ENCODE measurements at places on chromosomes 16 and 17. TPM values are rescaled to one million over a fixed set of nuclear protein-coding genes. Genes with fewer than 3 reads are reported as not detected.

DNA sequence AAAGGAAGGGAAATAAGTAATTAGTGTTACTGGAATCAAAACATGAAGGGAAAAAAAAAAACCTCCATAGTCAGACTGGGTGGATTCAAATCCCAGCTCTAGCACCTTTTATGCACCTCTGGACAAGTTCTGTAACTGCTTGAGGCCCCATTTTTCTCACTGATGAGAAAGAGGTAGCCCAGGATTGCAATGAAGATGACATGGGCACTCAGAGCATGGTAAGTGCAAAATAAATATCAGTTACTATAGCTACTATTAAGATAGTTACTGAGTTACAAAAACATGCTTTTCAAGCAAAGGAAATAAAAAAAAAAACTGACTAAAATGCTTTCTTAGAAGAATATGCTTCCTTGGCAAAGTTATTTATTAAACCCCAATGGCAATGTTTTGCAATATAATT, 58.8 kb downstream of the CEP95 start:
- DNase-seq = no peak

DNA sequence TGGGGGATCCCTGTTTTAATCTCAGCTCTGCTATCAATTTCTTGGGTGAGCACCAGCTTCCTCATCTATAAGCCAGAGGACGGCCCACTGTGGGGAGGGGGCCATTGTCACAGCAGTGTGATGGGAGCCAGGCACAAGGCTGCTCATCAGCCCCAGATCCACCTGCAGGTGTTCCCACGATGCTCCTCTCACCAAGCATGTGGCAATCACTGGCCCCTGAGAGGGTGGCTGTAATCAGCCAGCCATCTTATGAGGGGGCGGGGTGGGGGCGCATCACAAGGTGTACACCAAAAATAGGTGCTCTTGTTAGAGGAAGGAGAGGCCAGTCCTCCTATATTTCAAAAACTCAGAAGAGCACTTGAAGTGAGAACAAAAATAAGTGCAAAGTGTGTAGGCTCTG, 31.2 kb downstream of the HNF1B start:
- DNase-seq = no peak

- peak; percentile 43 for DNase-seq
Measured at GRCh38 chr16:84084570-84085270, 32.0 kb downstream of the MBTPS1 start.

GRCh38 chr16:23640615-23640930, 537 bp downstream of the PALB2 start:
- DNase-seq = no peak

- DNase-seq = peak; percentile 44
Measured at GRCh38 chr17:79986411-79987186, 49.1 kb downstream of the TBC1D16 start.

GRCh38 chr16:84119368-84119767, 2.6 kb upstream of the MBTPS1 start:
- DNase-seq = no peak

GRCh38 chr16:26651464-26651863, 415.3 kb upstream of the C16orf82 start:
- no peak for DNase-seq

GRCh38 chr17:4043862-4044261, 79.6 kb upstream of the ATP2A3 start:
- DNase-seq = no peak

DNA sequence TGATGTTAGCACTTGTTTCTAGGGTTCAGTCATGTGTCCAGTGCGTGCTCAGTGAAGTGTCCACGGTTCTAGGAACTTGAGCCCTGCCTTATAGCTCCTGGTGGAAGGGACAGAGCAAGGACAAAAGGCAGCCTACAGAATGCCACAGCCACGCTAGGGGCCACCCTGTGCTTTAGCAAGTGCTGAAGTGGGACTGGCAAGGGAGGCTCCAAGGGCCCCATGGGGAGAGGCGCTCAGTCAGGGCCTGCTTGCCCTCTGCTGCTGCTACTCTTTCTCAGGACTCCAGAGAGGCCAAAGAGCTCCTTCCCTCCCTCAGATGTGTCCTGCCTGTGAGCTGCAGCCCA, 6.8 kb downstream of the NT5C start:
- DNase-seq = no peak

- no peak for DNase-seq
Measured at GRCh38 chr16:67547423-67548264, 14.7 kb upstream of the CTCF start.

DNA sequence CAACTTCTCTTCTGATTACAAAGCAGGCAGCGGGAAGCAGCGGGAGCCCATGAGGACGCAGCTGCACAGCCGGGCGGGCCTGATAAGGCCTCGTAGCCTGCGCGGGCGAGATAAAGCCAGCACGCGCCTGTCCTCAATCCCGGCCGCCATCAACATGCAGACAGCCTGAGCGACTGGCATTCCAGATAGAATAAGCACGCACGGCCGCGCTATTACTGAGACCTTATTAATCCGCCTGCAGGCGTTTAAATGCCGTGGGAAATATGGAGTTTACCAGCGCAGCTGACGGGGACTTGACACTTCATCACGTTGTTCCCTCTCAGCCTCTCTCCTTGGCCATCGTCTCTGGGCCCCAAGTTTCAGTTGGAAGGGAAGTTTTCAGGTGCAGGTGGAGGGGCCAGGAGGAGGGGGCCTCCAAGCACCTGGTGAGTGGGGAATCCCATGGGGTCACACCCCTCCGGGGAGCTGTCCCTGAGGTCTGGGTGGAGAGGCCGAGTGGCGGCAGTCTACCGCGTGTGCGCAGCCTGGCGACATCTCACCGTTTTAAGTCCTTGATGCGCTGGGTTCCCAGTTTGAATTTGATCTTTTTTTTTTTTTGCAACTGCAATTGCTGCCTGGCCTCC, 27.3 kb upstream of the CBFA2T3 start:
- DNase-seq = peak; percentile 38

- DNase-seq = peak; percentile 58
Measured at GRCh38 chr17:27760069-27760885, 40.1 kb downstream of the NOS2 start.

GRCh38 chr17:78238823-78239488, 7.5 kb downstream of the TMEM235 start:
- DNase-seq = no peak

- DNase-seq = no peak
Measured at GRCh38 chr16:777826-778225, 10.4 kb downstream of the RPUSD1 start.

DNA sequence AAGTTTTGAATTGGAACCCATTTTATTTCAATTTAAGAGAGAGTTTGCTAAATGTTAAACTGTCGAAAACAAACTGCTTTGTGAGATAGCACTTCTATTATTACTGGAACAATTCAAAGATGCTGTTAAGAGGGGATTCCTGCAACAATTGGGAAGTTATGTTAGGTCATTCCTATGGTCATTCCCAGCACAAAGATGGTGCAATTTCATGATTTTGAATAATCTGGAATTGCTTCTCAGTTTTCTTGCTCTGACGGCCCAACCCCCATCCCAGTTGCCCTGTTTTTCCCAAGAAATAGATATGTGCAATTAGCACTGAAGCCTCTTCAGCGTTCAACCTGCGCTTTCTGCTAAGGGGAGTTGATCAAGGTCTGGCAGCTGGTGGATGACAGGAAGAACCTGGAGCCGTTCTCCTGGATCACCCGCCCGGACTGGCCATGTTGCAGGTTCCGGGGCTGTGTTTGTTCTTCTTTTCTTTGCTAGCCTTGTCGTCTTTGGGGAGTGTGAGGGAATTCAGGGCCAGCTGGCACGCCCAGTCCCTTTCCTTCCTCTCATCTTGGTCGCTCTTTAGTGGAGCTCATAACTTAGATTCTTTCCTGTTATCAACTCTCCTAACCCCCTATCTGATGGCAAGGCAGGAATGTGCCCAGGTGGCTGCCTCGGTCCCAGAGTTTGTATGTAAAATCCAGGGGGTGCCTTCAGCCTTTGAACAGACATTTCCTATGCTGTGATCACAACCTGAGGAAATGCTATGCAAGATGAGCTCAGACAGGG, 29.0 kb upstream of the IRF8 start:
- no peak for DNase-seq

GRCh38 chr17:17552351-17553216, 38.9 kb downstream of the PEMT start:
- peak; percentile 16 for DNase-seq

GRCh38 chr17:64158406-64158805, 28.5 kb upstream of the ERN1 start:
- DNase-seq = no peak

- no peak for DNase-seq
Measured at GRCh38 chr17:72004011-72004427, 116.8 kb upstream of the SOX9 start.

DNA sequence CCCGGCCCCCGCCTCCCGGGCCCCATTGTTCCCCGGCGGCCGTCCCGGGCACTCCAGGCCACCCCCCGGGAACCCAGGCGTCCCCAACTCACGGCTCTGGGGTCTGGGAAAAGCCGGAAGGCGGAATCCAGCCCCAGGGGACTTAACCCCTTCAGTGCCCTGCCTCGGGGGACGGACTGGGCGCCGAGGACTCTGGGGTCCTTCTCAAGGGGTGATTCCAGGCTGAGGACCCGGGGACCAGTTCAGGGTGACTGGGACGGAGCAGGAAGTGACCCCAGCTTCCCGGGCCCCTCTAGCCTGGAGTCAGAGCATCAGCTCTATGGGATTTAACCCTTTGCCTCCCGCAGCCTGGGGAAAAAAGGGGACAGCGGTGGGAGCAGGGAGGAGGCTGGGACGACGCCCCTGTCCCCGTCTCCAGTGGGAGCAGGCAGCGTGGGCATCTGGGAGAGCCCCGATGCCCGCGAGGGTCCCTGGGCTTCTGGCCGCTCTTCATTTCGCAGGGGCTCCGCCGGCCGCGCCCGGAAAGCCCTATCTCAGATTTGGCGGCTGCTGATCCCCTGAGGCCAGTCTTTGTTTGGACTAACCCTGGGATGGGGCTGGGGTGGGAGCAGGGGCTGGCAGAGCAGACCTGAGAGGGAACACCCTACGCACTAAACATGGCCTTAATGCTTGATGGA, at the start of gene ZNF629:
Gene ZNF629, minus strand, starts transcription at position 270 of the 677 bp plus-strand sequence. CDS start 2,723 bp downstream, outside the sequence.
- peak; percentile 84 for DNase-seq

DNA sequence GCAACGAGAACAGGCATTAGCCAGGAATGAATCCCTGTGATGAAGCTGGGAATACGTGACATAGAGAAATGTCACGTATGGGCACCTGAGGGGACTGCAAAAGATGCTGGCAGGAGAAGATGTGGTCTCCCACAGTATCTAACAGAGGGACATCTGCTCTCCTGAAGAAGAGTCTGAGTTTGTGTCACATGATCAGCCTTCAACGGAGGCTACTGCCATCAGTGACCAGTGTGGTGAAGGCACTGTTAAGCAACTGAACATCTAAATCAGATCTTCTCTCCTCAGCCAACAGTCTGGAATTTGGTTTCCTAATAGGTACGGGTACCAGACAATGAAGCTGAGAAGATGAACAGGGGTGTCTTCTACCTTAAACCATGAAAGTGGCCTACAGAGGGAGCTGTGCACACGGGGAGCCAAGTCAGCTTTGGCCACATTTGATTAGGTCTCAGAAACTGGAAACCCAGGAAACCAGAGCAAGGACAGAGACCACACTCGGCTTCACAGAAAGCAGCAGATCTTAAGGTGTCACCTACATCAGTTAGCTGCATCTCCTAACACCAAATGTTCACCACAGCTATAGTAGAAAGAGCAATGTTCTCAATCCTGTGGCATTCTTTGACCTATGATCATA, 41.8 kb downstream of the BRD7 start:
- DNase-seq = no peak

- peak; percentile 92 for DNase-seq
Measured at GRCh38 chr17:17237026-17237799, at the start of gene FLCN. TSS of gene FLCN (minus strand) at chr17:17237168. CDS start at chr17:17228137, 9,031 bp downstream.

GRCh38 chr16:23734176-23734893, 20.5 kb upstream of the CHP2 start:
- DNase-seq = no peak

GRCh38 chr17:59347975-59348391, 16.5 kb downstream of the YPEL2 start:
- no peak for DNase-seq

DNA sequence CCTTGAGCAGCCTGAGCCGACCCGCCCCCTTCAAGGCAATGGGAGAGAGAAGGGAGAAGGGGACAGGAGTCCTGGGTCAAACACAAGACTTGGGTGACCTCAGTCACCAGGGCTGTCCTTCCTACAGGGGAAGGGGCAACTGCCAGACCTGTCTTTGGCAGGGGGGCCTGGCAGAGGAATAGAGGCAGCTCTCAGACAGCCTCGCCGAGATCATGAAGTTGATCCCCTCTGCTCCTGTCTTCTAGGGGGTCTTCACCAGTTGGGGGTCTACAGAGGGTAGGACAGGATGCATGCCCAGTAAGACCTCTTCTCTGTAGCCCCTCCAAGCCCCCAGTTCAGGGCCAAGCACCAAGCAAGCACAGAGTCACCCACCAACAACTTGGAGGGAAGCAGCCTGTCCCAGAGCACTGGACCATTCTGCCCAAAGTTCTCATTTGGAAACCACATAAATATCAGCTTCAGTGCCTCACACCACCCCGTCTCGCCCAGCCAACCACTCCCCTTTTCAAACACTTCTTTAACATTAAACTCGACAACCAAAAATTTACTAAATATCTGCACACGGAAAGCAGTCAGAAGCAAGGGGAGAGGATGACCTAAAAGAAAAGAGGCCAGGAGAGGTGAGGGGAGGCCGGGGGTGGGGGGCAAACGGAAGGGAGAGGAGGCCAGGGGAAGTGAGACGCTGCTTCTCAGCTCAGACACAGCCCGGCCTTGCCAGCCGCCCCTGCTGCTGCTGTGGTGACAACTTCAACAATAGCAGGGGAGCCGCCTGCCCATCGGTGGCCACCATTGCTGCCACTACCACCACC, 7.7 kb downstream of the DOK4 start:
- DNase-seq = no peak

Gene SYT17
- 0.42 TPM for total RNA-seq

Gene UMOD
- total RNA-seq = not detected

Gene ACSM5
- 2.2 TPM for total RNA-seq

Gene NAGS
- total RNA-seq = 0.41 TPM

Gene MEIOC
- not detected for total RNA-seq

Gene SLC16A13
- 1.5 TPM for total RNA-seq

Gene GSG1L
- total RNA-seq = 0.89 TPM

Gene BCO1
- total RNA-seq = 0.20 TPM

Gene MYO15B
- 51.1 TPM for total RNA-seq

Gene GDPD3
- 1.2 TPM for total RNA-seq

Gene MYO18A
- total RNA-seq = 217 TPM

Gene SHISA9
- not detected for total RNA-seq

Gene KRT39
- not detected for total RNA-seq

Gene OTOA
- total RNA-seq = 0.07 TPM
